ENCODE measurements at places on chromosomes 1 and 21.

- DNase-seq = no peak
Measured at GRCh38 chr1:25844536-25845337, 14.5 kb downstream of the AUNIP start.

GRCh38 chr1:65209005-65209885, 61.2 kb downstream of the AK4 start:
- DNase-seq = no peak

DNA sequence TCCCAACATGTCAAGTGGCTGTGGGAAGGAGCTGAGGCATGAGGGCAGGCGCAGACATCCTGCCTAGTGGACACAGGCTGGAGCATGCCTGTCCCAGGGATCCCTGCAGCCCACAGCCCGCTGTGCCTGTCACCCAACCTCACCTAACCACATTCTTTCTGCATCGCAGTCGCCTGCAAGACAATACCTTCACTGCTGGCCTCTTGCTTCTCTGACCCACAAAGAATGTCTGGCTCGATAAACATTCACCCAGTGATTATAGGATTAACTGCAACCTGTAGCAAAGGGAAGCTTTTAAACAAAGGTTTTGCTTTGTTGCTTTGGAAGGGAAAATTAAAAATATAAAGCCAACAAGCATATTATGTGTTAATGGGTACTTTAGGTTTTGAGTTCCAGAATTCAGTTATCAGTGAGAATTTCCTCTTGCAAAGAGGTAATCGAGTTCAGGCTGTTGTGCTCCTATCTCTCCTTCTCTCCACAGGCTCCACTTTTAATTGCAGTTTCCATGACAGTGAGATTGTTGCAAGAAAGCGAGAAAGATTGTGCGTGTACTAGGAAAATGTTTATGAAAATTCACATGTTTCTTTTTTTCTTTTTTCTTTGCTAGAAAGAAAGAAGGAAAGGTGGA, 40.0 kb upstream of the ZNF648 start:
- no peak for DNase-seq

DNA sequence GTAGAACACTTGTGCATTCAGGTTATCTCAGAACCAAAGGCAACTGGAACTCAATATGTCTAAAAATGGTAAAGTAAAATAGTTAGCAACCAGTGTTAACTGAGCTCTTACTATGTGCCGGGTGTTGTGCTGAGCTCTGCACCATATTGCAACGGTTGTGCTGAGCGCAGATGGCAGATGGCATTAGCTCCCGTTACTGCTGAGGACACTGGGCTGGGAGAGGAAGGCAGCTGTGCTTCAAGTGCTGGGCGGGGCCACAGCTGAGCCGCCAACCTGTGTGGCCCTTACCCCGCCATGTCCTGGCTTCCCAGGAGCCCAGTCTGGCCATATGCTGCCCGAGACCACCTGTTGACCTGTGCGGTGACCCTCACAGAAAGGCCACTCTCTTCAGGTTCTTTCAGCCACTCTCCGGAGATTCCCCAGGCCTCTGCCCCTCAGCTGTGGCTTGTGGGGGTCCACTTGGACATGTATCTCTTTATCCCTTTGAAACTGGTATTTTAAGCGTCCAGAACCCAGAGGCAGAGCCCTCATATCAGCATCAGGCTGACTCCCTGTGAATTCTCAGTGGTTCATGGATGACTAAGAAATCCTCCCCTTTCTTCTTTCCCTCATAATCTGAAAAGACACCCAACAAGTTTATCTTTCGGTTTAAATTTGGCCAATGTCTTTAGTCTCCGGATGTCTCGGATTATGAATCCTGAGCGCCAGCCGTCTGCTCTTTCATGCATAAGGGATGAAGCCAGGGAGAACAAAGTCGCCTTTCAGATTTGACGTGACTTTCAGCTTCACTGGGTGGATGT, 26.4 kb downstream of the LDLRAP1 start:
- DNase-seq = no peak

DNA sequence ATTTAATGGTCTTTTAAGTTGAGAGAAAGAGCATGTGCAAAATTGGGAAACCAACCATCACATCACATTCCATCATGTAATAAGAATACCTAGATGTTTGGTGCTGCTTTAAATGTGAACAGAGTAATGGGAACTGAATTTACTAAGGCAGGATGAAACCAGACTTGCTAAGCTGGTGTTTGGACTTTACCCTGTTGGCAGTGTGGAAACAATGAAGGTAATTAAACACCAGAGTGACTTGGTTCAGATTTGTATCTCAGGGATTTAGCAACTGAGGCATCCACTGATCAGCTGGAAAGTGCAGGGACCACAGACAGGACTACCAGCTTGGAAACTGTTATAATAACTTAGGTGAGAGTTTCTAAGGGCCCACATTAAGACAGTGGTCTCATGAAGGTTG, 263.4 kb downstream of the OLFM3 start:
- no peak for DNase-seq

DNA sequence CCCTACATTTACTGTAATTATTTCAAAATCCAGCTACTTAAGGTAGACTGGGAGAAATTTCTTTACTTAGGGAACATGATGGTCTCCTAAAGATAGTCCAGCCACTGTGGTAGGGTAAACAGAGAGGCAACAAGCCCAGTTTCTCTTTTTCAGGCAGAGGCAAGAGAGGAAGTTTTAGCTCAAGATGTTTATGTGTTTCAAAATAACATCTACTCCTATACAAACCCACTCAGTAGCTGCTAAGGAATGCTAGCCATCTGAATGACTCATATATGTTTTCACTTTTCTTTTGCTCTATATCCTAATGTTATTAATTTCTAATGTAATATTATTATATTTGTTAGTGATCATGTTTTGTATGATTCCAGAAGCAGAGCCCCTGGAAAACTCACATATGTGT, 856.6 kb downstream of the PLA2G4A start:
- no peak for DNase-seq

DNA sequence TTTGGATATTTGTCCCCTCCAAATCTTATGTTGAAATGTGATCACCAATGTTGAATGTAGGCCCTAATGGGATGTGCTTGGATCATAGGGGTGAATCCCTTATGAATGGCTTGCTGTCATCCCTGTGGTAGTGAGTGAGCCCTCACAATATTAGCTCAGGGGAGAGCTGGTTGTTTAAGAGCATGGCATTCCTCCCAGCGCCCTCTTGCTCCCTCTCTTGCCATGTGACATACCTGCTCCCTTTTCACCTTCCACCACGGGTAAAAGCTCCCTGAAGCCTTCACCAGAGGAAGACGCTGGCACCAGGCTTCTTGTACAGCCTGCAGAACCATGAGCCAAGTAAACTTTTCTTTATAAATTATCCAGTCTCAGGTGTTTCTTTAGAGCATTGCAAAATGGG, 305.6 kb downstream of the KCTD3 start:
- no peak for DNase-seq

DNA sequence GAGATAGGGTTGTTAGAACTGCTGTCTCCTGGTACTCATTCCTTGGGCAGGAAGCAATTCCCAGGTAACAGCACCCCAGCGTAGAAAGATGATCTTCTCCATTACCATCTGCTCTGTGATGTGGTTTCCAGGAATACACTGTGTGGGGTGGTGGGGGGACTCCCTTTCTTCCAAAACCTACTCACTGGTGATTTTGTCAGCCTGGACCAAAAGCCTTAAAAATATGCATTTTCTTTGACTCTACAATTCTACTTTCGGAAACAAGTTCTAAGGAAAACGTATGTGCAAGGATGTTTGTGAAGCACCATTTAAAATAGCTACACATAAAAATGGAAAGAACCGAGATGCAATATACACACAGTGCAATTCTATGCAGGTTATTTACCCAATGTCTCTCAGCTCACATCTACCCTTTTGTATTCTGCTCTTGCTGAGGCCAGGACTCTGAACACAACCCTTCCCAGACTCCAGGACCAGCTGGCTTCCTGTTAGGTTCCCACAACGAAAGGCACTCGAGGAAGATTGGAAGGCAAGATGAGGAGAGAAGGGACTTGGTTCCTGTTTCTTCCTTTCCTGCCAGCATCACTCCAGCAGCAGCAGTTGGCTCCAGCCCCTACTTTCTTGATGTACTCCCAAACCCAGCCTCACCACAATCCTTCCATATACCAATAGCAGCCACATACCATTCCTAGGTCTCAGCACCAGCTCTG, 33.0 kb upstream of the GJB5 start:
- no peak for DNase-seq

- peak; percentile 25 for DNase-seq
Measured at GRCh38 chr1:207752456-207752998, 673 bp downstream of the CD46 start.

DNA sequence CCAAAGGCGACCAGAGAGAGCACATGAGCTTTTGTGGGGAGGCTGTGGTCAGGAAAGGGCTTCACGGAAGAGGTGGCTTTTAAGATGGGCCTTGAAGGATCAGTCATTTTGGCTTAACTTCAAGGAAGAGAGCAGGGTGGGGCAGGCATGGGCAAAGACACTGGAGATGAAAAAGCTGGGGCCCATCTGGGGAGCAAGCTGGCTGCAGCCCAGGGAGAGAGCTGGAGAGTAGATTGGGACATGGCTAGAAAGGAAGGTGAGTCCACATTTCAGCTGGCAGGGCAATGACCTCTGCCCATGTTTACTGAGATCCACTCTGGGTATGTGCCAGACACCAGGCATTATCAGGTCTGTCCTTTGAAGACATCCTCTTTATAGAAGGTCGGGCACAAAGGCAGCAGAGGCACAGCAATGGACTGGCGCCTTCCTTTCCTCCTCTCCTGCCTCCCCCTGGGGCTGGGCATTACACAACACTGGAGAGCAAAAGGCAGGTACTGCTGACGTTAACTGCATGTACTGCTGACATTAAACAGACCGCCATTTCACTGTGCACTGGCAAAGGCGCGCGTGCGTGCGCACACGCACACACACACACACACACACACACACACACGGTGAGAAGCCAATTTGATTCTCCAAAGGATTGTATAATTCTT, 2.2 kb upstream of the UBXN10 start:
- no peak for DNase-seq

- DNase-seq = peak; percentile 24
Measured at GRCh38 chr1:150613061-150613920, 16.1 kb downstream of the ENSA start.

DNA sequence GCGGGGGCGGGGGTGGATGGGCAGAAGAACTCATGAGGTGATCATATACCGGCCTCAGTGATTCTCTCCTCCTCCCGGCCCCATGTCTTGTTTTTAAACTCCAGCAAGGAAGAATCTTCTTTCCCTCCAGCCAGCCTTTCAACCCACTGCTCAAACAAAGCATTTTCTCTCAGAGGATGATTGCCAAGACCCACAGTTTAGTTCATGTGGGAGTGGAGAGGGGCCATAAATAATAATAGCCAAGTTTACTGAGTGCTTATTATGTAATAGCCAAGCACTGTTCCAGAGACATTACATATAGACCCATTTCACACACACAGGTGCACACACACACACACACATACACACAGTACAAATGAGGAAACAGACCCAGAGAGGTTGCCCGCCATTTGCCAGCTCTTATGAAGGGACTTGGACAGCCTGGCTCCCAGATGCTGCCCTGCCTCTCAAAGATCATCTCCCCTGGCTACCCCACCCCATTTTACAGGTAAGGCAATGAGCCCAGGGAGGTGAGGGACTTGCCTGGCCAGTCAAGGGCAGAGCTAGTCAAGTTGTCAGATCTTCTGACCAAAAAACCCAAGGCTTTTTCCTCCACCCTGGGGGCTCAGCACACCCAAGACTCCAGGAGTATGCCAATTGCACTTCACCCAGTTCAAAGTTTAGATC, 18.0 kb upstream of the BCAR3 start:
- DNase-seq = no peak

GRCh38 chr1:79042117-79042516, 35.6 kb upstream of the ADGRL4 start:
- DNase-seq = no peak

DNA sequence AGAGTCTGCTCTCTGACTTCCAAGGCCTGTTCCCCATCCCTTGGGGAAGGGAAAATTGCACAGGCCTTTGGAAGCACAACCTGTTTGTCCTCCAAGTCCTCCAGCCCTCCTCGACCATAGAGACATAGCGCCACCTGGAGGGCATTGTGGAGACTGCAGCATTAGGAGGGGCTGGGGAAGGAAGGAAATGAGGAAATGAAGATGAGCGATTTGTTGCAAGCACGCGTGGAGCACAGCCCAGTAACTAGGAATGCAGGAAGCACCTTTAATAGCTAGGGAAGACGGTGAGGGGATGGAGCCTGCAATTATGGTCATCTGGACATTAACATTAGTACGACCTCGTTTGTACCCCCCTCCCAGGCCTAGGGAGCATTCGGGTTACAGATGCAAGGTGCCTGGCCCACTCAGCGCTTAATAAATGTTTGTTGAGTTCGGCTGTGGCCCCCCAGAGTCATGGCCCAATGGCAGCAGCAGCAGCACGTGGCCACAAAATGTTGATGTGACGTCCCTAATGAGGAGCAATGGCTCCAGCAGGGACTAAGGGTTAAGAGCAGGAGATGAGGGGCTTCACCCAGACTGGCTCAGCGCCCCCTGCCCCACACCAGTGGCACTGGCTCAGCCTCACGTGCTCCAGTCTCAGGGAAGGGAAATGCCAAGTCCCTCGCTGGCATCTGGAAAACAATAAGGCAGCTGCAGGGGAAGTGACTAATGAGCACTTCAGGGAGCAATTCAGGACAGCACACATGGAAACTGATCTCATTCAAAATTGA, 8.0 kb upstream of the CAMK2N1 start:
- peak; percentile 49 for DNase-seq

DNA sequence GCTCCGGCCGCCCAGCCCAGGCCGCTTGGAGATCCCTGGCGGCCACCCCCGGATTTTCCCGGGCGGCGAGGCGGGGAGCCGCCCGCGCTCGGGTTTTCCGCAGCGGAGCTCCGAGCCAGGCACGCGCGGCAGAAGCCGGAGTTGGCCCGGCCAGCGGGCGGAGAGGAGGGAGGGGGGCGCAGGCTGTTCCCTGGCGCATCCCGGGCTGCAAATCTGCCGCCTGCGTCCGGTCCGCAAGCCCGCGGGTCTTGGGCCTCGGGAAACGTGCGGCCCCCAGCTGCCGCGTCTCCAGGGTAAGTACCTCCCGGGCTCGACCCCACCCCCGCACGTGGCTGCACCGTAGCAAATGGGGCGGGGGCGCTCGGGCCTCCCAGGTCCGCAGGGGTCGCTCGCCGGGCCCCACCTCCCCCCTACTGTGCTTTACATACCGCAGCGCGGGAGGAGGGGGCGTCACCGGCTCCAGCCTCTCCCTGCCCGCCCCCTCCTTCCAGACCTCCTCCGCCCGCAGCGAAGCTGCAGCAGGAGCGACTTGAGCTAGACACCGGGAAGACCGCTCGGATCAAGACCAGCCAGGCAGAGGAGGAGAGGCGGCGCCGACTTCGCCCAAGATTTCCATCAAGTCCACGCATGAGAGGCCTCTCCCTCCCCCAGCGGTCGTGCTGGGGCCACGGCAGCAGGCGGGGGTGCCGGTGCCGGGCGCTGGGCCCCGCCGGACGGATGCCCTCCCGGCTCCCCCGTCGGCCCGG, 1.6 kb downstream of the TMEM200B start:
- DNase-seq = no peak

Measured in stimulated activated CD8-positive, alpha-beta memory T cell treated with anti-CD3 and anti-CD28 coated beads, Interleukin-7, amount 100 ng/mL, for 4 hours (primary cell).